ENCODE measurements at places on chromosomes 7 and 10.

GRCh38 chr7:45585628-45586027, 11.5 kb downstream of the ADCY1 start:
- no peak for DNase-seq

GRCh38 chr7:2892549-2892948, 48.4 kb upstream of the GNA12 start:
- DNase-seq = no peak

- DNase-seq = no peak
Observed at GRCh38 chr10:25028711-25029110, 12.3 kb downstream of the THNSL1 start.

GRCh38 chr10:122494173-122494820, 32.9 kb downstream of the HTRA1 start:
- no peak for DNase-seq

- no peak for DNase-seq
Observed at GRCh38 chr7:144738708-144739314, 97.0 kb downstream of the TPK1 start.

DNA sequence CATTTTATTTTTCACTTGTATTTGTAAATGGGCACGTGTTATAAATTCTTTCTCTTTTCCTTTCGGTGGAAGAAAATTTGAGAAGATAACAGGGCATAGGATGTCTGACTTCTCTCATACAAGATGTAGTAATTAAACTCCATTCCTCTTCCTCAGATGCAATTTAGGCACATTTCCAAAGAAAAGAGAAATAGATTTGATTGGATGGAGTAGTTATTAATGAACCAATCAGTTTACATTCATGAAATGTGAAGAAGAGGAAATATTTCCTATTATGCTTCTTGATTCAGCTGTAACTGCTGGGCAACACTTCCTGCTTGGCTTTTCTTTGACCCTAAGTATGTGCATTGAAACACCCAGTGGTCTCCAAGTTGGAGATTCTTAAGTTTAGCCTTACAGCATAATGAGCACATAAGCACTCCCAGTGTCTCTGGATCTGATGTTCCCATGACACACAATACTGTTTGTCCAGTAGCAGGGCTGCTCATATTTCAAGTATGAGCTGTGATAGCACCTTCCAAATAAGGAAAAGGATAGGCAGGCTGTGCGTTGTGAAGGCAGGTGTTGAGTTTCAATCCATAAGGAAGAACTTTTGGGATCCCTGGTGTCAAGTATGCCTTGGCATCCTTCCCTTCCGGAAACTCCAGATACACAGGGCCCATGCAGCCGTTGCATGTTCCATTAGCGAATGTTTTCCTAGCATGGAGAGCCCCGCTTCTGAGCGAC, 33.4 kb upstream of the COBL start:
- no peak for DNase-seq

DNA sequence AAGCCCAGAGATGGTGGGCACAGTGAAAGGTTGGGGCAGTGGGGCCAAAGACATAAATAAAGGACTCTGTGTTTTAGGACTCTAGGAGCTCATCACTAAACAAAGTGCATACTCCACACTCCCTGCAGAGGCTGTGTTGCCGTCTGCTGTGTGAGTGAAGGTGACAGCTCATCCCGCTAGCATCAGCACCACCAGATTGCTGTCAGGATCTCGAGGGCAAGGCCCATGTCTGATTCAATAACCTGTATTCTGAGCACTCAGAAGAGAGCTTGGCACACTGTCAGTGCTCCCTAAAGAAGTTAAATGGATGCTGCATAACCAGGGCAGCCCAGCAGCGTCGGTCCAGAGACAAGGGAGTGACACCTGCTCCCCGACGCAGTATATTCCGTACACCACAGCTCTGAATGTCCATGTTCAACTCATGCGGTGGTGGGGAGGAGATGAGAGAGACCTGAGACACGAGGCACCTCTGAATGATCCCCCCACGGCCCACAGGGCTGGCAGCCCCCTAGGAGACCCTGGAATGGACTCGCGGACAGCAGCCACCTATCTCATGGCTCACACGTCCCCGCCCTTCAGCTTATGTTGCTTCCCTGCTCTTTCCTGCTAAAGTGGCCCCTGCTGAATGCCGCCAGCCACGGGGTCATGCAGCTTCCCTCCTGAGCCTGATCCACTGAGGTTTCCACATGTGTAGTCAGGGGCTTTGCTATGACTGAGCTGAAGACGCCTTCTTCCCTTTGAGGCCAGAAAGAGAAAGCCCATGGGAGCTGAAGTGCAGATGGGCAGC, 132.7 kb upstream of the KCNMA1 start:
- DNase-seq = peak; percentile 34
